ENCODE measurements at places on chromosomes 7 and 10. TPM values are rescaled to one million over a fixed set of nuclear protein-coding genes. Genes with fewer than 3 reads are reported as not detected.

Gene CADPS2
- 26.9 TPM for total RNA-seq

Gene NUTM2D
- 0.82 TPM for total RNA-seq

Gene PRKG1
- 45.6 TPM for total RNA-seq

Gene GPRIN2
- total RNA-seq = not detected

Gene OR6B1
- not detected for total RNA-seq

Gene RAPGEF5
- 4.2 TPM for total RNA-seq

Gene ANKIB1
- total RNA-seq = 118 TPM

Gene EPO
- total RNA-seq = not detected

Gene CPA1
- 0.45 TPM for total RNA-seq

Gene PROSER2
- 4.7 TPM for total RNA-seq

Gene GLI3
- 7.0 TPM for total RNA-seq

Gene FKBP6
- not detected for total RNA-seq

Gene GIMAP4
- total RNA-seq = 1.3 TPM

Gene SEMA3A
- total RNA-seq = 118 TPM

Gene ZNF273
- total RNA-seq = 1.8 TPM

Gene STAMBPL1
- 35.3 TPM for total RNA-seq

Gene VAX1
- not detected for total RNA-seq

Gene PON1
- total RNA-seq = not detected

Gene OR2A5
- total RNA-seq = not detected

Gene UNCX
- total RNA-seq = not detected

Gene OR2A12
- total RNA-seq = not detected

Gene ARPC1A
- total RNA-seq = 85.0 TPM

Gene EVX1
- not detected for total RNA-seq

Gene ZNF92
- 4.7 TPM for total RNA-seq

Gene ATG9B
- total RNA-seq = 0.98 TPM

Gene ATRNL1
- 7.3 TPM for total RNA-seq

Gene TFEC
- 0.36 TPM for total RNA-seq
